GM03348 (cell line): ENCODE measurements at places on chromosomes 2 and 18.

DNA sequence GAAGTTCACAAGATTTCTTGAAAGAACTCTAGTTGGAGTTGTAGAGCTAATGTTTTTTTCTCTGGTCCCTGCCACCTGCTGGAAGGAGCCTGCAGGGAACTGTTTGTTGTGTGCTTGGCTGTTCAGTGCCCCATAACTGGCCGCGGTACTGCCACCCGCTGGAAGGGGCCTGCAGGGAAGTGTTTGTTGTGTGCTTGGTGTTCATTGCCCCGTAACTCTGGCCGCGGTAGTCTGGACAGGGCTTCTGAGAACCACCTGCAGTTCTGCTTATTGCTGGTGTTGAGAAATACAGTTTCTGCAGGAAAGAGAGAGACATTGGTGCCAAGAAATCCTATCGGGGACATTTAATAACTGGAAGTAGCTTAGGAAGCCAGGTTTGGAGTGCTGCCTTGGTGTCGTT, 58.1 kb downstream of the AGAP1 start:
- DNase-seq = peak; percentile 41

GRCh38 chr2:157934684-157935377, 58.7 kb upstream of the ACVR1 start:
- no peak for DNase-seq

DNA sequence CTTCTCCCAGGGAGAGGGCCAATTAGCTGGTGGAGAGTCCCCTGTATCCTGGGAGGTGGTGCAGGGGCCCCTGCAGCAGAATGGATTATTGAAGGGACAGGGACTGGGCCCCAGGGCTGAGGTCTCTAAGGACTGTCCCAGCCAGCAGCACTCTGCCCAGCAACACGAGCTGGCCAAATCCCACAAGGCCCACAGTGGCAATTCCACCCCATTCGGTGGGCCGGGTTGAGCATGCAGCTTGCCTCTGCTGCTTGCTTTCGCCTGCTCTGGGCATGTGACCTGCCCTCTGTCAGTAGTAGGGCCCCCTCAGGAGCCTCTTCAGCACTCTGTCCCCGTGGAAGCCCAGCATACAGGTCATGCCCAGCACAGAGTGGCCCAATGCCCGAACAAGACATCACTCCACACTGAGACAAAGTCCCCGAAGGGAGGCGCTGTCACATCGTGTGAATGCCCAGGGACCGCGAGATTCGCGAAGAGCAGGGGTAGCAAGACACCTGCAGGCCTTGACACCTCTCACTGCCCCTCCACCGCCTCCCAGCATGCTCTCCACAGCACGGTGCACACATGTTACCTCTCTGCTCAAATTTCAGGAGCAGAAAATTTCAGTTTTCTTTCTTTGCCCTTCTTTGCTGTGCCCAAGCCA, 65.4 kb downstream of the CRACDL start:
- DNase-seq = no peak

DNA sequence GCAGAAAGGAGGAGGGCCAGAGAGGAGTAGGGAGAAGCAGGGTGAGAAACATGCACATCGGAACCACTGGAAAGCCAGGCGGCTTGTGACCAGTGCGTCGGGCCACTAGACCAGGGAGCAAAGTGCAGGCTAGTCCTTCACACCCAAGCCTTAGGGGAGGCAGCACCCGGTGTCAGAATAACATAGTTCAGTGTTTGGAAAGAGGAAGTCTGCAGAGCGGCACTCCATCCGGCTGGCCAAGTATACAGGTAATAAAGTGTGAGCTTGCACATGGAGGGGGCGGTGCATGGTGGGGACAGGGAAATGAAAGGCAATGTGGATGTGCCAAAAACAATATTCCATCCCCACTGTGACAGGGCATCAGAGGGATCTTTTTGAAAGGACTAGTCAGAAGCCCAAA, 69.7 kb downstream of the ZNF521 start:
- no peak for DNase-seq

- no peak for DNase-seq
These were observed 396.2 kb downstream of the ARHGAP15 start for GRCh38 chr2:143525402-143525860.

DNA sequence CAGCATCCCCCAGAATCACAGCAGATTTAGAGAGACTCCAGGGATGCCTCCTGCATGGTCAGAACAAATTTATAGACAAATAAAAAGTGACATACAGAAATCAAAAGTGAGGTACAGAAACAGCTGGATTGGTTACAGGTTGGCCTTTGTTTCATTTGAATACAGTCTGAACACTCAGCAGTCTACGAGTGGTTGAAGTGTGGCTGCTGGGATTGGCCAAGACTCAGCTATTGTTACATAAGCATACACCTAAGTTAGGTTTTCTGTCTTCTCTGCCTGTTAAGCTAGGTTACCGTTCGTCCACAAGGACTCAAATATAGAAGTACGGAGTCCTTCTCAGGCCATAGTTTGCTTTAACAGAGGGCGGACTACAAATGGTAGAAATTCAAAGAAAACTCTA, 262.4 kb upstream of the SLC14A2 start:
- DNase-seq = no peak
